ENCODE measurements at places on chromosomes 5 and 9.

- DNase-seq, result no peak
These were observed at the start of gene TOR4A for GRCh38 chr9:137277329-137278041. Gene TOR4A, plus strand, starts transcription at chr9:137277726. Its CDS starts 964 bp downstream, at chr9:137278690.

GRCh38 chr9:101400120-101400519, 1.5 kb downstream of the ZNF189 start:
- DNase-seq, result no peak

DNA sequence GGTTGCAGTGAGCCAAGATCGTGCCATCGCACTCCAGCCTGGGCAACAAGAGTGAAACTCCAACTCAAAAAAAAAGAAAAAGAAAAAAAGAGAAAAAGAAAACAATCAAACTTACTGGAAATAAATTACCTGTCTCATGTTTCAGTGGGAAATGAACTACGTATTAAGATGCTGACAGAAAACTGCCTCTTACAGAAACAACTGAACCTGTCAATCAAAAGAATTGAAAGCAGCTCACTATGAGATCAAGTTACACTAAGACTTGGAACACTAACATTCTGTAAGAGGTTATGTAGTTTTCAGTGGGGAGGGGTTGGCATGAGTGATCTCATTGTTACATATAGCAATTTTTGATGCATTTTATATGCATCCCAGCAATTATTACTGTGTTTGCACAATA, 64.4 kb upstream of the SPATA31E1 start:
- no peak for DNase-seq

- DNase-seq, result no peak
These were observed 32.1 kb upstream of the ANKRD18A start for GRCh38 chr9:38652486-38652885.

GRCh38 chr5:173798127-173798810, 89.9 kb upstream of the CPEB4 start:
- DNase-seq, result no peak

DNA sequence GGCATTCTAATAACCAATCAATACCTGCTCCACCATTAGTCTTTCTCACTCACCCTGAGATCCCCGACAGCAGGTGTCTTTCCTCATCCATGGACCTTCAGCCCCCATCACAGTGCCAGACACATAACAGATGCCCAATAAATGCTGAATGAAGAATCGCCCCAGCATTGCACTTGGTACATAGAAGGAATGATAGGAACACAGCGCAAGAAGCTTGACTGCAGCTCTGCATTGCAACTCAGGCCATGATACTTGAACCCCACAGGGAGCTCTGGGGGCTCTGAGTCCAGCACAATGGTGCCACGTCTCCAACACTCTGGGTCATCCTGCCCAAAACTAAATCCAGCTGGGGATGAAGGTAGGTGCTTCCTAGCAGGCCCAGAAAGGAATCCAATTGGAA, 355.0 kb upstream of the SLC30A5 start:
- no peak for DNase-seq

DNA sequence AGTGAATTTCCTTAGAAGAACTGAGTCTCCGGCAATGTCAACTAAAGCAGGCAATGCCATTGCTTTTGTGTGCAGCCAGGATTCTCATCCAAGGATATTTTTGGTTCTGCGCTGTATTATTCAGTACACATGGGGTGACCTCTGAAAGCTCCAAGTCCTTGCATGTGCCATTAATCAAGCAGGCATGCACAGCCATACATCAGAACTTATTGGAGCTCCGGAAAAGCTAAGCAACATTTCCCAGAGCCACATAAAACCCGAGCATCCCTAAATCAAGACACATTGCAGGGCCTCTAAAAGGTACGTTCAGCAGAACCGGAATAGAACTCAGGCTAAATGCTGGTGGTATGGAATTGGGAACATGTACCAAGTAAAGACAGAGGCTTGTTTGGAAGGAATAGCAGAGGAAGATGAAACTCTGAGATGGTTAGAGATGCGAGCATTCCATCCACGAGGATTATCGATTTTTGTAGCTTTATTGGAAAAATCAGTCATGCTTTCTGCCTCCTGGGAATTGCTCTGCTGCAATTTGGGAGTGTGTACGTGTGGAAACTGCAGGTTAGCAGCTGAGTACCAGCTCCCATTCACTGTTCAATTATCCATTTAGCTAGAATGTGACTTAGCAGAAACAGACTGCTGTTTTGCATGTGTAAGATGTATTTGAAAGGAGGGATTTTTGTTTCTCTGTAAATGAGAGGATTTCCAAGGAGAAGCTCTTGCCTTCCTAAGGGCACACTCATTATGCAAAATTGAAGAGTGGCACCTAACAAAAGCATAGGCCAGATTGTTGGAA, 143.7 kb upstream of the WWC1 start:
- DNase-seq, result no peak

DNA sequence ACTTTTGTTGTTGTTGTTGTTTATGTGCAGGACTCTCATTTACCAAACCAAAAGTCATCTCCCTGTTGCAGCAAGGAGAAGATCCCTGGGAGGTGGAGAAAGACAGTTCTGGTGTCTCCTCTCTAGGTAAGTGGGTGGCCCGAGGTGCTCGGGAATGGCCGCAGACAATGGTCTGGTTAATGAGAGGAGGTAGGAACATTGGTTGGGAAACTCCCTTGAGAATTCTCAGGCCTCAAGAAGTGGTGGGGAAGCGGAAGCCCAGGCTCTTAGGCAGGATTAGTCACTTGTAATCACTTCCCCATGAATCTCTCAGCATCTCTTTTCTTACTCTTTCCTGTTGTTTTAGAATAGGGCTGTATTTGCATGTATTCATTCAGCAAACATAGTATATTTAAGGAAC, 7.2 kb downstream of the ZNF354B start:
- DNase-seq, result no peak

DNA sequence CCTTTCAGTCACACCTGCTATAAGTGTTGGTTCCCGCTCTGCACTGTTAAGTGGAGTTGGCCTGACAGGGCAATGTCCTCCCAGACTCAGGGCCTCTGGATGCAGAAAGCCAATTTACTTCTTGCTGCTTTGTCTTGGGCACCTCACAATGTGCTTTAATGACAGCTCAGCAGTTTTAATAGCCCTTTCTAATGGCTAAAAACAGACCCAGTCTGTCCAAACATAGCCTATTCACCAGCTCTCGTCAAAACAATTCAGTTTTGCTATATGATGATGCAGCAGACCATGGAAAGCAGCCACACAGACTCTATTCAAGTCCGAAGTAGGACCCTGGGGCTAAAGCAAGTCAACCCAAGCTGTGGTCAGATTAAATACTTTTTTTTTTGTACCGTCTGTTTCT, 529.1 kb upstream of the SEMA6A start:
- no peak for DNase-seq

DNA sequence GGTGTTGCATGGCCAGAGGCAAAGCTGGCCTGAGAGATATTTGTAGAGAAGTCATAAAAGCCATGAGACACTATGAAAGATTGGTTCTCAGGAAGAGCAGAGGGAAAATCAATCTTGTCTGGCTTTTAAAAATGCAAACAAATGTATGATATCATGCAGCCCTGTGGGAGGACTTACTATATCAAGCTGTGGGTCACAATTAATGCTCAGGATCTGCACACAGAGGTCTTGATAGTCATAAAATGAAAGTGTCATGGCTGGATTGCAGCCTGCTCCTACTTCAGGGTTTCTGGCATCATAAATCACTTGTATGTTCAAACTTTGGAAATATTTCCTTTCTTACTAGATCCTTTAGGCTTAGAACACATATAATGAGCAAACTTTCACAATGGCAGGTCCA, 151.5 kb downstream of the SEMA6A start:
- no peak for DNase-seq

GRCh38 chr5:142403583-142403982, 78.8 kb upstream of the SPRY4 start:
- DNase-seq, result no peak

DNA sequence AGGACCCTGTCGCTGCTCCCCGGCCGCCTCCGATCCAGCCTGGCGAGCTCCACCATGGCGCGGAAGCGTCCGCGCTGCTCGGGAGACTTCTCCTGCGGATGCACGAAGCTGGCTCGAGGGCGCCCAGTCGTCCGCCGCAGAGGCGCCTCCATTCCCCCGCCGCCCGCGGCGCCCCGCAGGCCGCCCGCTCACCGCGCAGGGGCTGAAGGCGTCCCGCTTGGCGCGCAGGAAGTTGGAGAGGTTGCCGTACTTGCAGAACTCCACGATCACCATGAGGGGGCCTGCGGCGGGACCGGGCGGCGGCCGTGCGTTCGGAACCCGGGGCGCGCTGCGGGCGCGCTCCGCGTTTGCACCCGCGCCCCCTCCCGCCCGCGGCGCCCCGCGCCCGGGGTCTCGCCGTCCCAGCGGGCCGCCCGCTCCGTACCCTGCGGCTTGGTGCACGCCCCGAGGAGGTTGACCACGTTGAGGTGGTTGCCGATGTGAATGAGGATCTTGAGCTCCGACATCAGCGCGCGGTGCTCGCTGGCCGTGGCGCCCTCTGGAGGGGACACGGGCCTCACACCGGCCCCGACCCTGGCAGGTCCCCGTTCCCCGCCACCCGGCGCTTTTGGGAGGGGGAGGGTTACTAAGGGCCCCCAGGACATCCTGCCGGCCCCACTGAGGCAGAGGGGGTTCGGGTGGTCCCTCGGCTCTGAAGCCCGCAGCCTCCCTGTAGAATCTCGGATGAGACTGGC, 27.7 kb upstream of the SCGB3A1 start:
- peak; percentile 21 for DNase-seq

- DNase-seq, result no peak
These were observed 243.9 kb downstream of the IRX2 start for GRCh38 chr5:2507611-2508010.

- DNase-seq, result no peak
These were observed 77.5 kb upstream of the PANK3 start for GRCh38 chr5:168656633-168657032.

DNA sequence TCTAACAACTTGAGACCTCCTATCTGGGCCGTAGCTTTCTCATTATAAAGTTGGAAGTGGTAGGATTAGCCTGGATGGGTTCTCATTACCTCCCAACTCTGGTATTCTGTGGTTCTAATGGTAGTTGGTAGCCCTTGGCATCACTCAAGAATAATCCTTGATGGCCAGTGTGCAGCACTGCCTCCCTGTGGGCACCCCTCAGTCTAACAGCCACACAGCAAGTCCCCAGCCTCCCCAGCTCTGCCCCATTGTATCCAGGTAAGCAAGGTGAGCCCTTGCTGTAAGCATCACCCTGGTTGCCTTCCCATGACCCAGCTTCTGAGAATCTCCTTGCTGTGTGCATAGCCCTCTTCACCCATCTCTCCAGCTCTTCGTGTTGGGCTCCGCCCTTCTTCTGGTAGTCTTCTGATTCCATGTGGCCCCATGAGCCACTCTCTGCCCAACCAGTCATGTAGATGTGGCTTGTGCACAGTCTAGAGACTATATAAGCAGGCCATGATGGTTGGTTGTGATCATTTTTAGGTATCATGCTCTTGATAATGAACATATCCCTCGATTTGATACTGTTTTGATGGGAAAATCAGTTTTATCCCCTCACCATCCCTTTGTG, 57.6 kb upstream of the GRHPR start:
- DNase-seq, result no peak

GRCh38 chr5:103867857-103868598, 305.4 kb upstream of the NUDT12 start:
- DNase-seq, result no peak

- DNase-seq, result no peak
These were observed 246.1 kb downstream of the MSX2 start for GRCh38 chr5:174970502-174970901.

DNA sequence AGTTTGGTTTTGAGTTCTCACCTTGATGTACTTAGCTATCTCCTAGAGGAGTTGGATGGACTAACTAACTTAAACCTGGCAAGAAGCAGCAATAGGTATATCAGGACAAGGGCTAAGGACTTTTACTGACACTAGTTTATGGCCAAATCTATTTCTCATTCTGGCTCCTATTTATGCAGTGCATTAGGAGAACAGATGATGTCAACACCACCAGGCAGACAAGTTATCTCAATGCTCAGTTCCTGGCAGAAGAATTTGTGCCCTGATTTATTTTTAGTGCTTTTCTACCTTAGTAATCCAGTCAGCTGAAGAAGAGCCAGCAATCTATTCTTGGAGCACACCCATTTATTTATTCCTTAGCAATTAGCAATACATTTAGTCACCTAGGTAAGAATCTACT, 30.7 kb upstream of the MYOT start:
- DNase-seq, result no peak

GRCh38 chr5:14781106-14781505, 90.5 kb downstream of the ANKH start:
- no peak for DNase-seq

DNA sequence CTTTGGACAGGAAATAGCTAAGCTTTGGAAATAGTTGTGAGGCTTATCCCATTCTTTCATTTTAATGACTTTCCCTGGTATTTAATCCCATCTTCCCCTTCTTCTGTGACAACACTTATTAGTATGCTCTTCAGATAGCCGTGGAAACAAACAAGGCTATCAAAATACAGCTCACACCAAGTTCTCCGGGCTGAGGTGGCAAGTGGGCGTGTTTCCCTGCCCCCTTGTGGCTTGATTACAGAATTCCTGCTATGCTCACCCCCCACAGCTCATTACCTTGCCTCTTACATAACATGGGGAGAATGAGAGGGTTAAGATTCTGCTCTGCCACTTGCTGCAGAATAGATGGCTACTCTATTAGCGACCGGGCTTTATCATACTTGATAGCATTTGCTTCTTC, 437.1 kb upstream of the TLE4 start:
- DNase-seq, result no peak

GRCh38 chr5:33299621-33300208, 141.1 kb upstream of the TARS1 start:
- DNase-seq, result no peak

DNA sequence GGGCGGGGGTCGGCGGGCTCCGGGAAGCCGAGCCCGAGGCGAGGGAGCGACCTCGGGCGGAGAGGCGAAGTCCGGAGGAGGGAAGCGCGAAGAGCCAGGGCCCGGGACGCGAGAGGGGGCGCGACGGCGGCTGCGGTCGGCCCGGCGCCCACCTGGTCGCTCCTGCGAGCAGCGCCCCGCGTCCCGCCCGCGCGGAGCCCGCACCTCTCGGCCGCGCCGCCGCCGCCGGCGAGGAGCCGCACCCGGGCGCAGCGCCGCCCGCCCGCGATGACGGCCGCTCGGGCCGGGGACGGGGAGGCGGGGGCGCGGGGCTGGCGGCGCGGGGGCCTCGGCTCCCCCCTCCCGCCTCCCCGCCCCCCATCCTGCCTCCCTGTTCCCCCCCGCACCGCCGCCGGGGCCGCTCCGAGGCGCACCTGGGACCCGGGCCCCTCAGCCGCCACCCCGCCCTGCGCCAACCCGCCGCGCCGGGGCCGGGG, 2.6 kb downstream of the NR5A1 start:
- DNase-seq, result no peak

DNA sequence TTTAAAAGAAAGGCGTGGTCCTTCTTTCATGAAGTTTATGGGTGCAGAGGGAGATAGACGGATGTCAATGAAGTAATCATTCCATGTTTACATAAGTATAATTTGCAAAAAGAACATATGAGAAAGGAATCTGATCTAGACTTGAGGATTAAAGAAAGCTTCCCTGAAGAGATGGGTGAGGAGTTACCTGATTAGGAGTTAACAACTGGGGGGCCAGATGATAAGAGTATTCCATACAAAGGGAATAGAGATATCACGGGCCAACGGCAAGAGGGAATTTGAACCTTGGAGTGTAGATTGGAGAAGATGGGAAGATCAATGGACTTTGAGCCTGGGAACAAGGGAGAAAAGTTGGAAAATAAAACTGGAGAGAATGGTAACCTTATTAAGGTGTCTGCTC, 1959.9 kb upstream of the WWC1 start:
- DNase-seq, result no peak

- DNase-seq, result no peak
These were observed 65.1 kb downstream of the GRIA1 start for GRCh38 chr5:153555420-153556114.

- no peak for DNase-seq
These were observed 101.8 kb downstream of the CAMSAP1 start for GRCh38 chr9:135805422-135806022.

All from stimulated activated CD4-positive, alpha-beta T cell treated with anti-CD3 and anti-CD28 coated beads, Interleukin-12 subunit alpha, Interleukin-12 subunit beta, amount 100 ng/mL, for 48 hours (primary cell).